ENCODE measurements at places on chromosomes 12 and 14.

- DNase-seq: no peak
Observed at GRCh38 chr12:33111850-33112249, 215.3 kb upstream of the PKP2 start.

DNA sequence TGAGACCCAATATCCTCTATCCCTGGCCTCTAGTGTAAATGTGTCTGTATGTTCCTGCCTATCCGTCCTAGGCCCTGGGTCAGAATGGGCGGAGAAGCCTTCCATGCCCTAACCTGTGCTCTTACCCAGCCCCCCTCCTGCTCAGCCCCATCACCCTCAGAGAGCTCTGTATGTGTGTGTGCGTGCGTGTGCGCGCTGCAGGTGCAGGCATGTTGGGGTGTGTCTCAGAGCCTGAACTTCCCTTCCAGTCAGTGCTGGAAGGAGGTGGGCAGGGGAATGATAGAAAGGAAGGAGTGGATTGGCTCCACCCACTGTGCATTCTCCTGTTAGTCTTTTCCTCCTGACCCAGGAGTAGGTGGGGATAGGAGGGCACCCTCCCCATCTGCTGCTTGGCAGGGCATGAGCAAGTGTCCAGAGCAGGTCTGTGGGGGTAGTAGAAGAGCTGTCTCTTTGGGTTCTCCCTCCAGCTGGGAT lies 7.2 kb downstream of the NAB2 start:
- no peak for DNase-seq

DNA sequence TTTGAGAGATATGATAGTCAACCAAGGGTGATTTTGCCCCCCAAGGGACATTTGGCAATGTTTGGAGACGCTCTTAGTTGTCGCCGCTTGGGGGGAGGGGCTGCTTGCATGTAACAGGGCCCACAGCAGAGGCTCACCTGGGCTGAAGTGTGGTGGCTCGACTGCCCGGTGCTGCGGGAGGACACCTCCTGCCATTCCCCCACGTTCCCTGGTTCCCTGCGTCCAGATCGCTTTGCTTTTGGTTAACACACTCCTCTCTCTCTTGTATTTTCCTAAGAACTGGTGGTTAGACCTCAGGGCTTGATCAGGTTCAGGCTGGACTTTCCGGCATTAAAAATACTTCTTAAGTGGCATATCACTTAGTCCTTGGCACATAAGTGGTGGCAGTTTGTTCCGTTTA lies 18.9 kb downstream of the PPP2R5C start:
- DNase-seq: no peak

DNA sequence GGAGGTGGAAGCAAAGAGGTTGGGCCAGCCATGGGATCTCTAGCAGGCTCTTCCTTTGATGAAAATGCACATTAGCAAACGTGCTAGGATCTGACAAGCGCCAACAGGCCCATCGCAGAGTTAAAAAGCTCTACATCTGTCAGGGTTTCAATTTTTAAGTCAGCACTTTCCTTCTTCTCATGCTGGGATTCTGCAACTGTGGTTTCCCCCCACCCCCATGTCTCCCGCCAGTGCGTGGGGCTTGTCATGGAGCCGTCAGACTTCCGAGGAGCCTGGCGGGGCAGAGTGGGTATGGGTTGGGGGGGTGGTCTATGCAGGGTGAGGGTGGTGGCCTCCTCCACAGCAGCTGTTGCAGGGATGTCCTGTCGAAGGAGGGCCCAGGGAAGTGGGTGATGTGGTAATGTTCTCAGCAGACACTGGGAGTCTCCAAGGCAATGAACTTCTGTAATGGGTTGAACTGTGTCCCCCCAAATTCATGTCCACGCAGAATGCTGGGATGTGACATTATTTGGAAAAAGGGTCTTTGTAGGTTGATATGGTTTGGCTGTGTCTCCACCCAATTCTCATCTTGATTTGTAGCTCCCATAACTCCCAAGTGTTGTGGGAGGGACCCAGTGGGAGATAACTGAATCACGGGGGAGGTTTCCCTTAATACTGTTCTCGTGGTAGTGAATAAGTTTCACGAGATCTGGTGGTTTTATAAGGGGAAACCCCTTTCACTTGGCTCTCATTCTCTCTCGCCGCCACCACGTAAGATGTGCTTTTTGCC lies 115.2 kb upstream of the MAP1LC3B2 start:
- no peak for DNase-seq

GRCh38 chr12:18148961-18149360 lies 59.0 kb upstream of the RERGL start:
- DNase-seq: no peak

GRCh38 chr12:90858252-90858651 lies 96.7 kb downstream of the CCER1 start:
- DNase-seq: peak; percentile 28

- no peak for DNase-seq
Observed at GRCh38 chr14:58737511-58737910, 99.7 kb downstream of the DACT1 start.

- no peak for DNase-seq
Observed at GRCh38 chr14:67418401-67419191, 6.6 kb upstream of the PLEK2 start.

DNA sequence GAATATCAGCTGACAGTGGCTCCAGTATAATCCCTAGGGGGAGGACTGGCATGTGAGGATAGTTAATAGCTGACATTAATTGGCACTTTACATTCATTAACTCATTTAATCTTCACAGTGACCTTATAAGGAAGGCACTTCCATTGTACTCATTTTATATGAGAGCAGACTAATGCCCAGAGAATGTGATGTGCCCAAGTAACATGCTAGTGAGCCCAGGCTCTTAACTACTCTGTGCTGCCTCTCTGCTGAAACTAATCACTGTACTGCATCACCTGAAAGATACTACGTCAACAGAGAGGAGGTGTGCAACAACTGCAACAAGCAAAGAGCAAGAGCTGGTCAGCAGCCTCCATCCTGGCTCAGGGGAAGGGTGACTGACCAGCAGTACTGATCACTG lies 40.1 kb downstream of the GALNT4 start:
- DNase-seq: peak; percentile 22

DNA sequence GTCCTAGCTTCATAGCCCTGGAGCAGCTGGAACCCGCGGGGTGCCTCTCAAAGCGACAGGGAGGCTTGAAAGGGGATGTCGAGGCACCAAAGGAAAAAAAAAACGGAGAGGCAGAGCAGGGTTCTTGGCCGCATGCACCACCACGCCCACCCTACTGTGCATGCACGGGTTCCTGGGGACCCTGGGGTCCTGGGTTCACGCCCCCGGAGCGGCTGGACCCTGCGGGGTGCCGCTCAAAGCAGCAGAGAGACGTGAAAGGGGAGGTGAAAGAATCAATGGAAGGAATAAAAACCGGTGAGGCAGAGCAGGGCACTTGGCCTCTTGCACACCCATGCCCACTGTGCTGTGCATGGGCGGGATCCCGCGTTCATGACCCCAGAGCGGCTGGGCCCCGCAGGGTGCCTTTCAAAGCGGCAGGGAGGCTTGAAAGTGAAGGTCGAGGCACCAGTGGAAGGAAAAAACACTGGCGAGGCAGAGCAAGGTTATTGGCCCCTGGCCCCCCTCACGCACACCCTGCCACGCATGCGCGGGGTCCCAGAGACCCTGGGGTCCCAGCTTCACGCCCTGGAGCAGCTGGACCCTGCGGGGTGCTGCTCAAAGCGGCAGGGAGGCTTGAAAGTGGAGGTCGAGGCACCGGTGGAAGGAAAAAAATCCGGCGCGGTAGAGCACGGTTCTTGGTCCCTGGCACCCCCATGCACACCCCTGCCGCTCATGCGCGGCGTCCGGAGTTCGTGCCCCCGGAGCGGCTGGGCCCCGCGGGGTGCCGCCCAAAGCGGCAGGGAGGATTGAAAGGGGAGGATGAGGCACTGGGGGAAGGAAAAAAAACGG lies 318.5 kb downstream of the ALG10 start:
- DNase-seq: no peak

DNA sequence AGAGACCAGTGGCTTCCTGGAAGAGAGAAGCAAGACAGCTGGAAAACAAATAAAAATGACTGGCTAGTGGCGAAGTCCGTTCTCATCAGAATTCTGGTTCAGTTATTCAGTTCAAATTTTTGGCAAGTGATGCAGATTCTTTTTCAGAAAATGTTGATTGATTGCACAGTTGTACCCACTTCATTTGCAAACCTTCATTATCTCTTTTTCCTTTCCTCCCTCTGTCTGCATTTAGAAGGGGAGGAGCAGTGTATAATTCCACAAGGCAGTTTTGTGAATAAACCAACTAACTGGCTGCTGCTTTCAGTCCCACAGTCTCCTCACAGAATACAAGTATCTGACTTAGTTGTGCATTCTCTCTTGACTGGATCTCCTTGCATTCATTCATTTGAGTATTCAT lies 417.5 kb downstream of the NPAS3 start:
- no peak for DNase-seq

GRCh38 chr14:36212577-36212976 lies 36.1 kb upstream of the PTCSC3 start:
- no peak for DNase-seq

DNA sequence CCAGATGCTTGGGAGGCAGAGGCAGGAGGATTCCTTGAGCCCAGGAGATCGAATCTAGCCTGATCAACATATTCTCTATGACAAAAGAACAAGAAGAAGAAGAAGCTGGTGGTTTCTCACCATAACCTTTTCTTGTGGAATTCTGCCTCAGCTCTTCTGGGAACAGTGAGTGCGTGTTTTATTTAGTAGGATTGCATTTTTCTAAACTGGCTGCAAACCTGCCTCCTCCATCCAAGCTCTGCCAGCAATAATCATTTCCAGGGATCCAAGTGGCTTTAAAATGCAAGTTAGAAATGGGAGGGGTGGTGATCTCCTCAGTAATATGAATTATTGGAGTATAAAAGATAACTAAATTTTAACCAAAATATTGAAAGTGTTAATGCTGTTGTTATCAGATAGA lies 46.1 kb upstream of the MMP17 start:
- no peak for DNase-seq

DNA sequence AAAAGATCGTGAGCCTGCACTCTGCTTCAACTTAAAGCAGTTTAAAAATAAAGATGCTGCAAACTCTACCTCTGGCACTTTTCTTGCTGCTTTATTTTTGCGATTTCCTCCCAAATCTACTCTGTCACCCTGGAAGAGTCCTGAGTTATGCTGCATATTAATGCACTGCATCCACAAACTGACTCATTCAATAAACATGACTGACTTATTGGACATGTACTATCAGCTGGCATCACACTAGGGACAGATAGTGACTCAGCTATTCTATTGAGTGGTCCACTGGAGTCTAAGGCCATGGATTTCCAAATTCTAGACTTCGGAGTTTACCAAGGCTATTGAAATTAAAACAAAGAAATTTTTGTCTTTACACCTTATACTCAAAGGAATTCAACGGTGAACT lies 90.7 kb upstream of the PTPRR start:
- DNase-seq: peak; percentile 30

GRCh38 chr14:76958980-76959710 lies 69.4 kb downstream of the IRF2BPL start:
- no peak for DNase-seq

- DNase-seq: no peak
Observed at GRCh38 chr12:124923905-124924734, 9.7 kb upstream of the UBC start.

- no peak for DNase-seq
Observed at GRCh38 chr14:80477388-80478160, 266.3 kb upstream of the DIO2 start.

DNA sequence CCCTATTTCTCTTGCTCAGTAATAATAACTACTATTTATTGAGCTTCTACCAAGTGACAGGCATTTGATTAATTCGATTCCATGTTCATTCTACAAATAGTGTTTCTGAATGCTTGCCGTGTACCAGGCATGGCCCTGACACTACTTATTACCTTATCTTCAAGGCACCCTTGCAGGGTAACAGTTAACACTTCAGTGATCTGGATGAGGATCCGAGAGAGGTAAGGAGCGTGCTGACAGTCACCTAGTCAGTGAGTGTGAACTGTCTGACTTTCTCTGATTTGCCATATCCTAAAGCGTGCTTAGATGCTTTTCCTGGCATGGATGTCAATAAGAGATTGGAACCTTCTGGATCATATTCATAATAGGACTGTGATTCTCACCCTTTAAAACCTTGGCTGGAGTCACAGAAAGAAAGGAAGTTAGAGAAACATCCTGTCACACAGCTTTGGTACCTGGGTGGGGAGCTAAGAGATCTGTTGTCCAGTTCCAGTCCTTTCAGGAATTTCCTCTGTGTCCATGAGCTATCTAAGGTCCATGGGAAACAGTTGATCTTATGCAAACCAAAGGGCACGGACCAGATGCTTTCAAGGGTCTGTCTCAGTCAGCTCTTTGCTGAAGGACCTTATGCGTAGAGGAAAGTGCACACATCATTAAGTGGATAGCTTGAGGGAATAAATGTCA lies 54.8 kb downstream of the PPFIBP1 start:
- no peak for DNase-seq

DNA sequence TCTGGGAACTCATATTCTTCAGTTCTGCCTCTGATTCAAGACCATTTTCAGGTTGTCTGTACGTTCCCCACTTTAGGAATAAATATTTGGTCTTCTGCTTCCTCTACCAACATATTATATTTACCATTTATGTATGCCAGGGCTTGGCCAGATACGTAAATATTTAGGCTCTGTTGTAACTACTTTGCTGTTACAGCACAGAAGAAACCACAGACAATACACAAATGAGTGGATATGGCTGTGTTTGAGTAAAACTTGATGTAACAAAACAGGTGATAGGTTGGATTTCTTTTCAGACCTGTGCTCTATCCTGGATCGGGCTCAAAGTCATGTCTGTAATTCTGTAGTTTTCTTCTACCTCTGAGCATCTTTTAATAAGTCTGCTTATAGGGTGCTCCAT lies 37.5 kb downstream of the RAP1B start:
- DNase-seq: no peak

- peak; percentile 48 for DNase-seq
Observed at GRCh38 chr12:64568298-64568697, 42.0 kb upstream of the RASSF3 start.

- no peak for DNase-seq
Observed at GRCh38 chr14:47785058-47785457, 109.7 kb upstream of the MDGA2 start.

DNA sequence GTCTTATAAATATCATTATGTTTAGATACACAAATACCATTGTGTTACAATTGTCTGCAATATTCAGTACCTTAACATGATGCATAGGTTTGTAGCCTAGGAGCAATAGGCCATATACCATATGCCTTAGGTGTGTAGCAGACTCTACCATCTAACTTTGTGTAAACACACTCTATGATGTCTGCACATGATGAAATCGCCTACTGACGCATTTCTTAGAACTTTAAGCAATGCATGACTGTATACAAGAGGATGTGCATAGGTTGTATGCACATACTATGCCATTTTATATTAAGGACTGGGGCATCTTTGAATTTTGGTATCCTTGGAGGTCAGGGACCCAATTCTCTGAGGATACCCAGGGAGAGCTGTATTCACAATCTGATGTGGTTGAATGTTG lies 10.1 kb upstream of the BTG1 start:
- DNase-seq: no peak

- DNase-seq: no peak
Observed at GRCh38 chr14:30500222-30500621, 58.7 kb upstream of the G2E3 start.

GRCh38 chr12:92886131-92886530 lies 43.0 kb downstream of the EEA1 start:
- DNase-seq: no peak
